ENCODE measurements at places on chromosomes 11 and 22.

GRCh38 chr22:42957958-42958357 is 57.0 kb downstream of the PACSIN2 start:
- no peak for DNase-seq

DNA sequence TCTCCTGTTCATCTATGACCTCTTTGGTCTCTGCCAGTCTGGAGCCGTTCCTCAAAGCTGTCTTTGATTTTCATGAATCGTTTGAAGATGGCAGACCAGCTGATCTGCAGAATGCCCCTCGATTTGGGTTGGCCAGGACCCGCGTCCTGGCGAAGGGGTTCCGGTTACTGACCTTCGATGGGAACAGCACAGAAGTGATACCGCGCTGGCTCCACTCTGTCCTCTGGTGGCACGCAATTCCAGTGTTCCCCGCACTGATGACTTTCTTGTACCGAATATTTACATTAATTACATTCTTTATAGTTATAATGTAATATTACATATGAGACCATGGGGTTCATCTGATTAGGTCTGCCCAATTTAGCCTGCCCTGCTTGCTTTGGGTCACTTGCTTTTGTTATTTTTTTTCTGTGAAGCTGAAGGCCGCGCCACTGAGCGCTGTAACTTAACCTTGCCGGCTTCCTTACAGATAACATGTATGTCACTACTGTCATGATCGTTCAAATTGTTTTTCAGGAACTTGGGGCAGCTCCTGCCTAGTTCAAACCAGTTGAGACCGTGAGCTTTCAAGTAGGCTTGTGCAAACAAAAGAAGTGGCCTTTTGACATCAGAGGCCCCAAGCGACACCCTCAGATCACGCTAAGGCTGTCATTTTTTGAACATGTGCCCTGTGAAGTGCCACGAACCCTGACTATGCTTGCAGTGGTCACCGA is 4.1 kb upstream of the USP18 start:
- DNase-seq, result no peak

GRCh38 chr11:82907371-82907770 is 5.8 kb downstream of the DDIAS start:
- no peak for DNase-seq

DNA sequence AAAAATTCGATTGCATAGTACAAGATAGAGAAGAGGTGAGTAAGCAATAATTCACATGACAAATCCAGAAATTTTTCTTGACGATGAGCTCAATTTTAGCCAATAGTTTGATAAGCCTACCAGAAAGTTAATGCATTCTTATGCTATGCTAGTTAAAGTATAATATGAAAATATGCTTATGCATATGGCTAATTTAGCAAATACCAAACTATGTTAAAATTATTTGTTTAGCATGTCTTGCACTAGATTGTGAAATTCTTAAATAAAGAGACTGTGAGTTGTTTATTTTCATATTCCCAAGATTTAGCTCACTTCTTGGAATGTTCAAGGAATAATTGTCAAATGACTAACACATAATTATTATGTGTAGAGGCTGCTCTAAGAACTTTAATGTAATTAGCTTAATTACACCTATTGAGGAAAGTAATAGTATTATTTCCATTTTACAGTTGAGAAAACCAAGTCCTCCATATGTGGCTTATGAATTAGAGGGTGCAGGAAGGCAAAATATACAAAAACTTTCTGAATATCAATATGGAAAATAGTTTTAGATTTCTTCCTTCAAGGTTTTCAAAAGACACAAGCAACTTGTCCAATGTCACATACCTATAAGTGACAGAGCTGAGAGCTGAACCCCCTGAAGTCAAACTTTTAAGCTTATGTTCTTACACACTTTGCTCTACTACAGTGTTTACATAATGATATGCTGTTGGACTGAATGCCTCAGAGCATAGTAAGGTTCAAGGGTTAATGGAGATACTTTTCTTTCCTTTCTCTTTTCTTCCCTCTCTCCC is 45.9 kb upstream of the ARHGAP20 start:
- no peak for DNase-seq

DNA sequence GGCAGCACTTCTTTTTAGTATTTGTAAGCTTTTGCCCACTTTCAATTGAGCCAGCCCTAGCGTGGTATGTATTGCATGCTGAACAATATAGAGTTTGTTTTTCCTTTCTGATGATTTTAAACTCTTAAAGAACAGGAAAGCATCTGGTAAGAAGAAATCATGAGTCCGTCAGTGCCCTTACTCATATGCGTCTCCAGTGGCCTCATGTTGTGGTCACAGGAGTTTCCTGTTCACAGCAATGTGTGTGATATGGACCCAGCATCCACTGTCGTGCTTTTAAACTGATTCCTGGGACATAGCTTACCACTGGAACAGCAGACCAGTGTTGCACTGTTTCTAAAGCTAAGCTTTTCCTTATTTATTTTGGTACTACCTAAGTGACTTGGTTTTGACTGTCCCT is 40.1 kb downstream of the BID start:
- DNase-seq, result no peak

DNA sequence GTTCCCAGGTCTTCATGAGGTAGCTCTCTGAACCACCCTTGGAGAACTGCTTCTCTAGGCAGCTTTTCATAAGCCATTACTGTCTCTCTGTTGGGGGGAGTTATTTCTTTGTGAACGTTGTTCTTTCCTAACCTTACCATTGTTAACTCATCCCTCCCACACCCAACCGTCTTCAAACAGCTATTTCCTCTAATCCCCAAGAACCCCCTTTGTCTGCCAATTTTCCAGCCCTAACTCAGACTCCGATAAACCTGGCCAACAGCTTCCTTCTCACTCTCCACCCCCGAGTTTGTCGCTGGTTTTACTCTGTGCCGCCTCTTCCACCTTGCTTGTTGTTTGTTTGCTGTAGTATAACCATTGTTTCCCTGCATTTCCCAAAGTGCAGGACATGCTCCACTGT is 131.5 kb downstream of the CCDC34 start:
- DNase-seq, result no peak

DNA sequence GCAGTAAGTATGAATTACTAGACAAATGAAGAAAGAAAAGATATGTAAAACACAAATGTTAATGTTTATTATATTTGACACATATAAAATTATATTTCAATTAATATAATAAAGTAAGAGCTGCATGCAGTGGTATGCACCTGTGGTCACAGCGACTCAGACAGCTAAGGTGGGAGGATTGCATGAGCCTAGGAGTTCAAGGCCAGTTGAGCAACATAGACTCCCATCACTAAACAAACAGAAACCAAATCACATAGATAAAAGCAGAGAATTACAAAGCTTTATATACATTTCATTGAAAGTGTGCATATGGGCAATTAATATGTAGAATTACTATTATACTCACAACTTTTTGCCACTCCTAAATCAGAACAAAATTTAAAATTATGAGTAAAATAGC is 70.0 kb upstream of the HTATIP2 start:
- DNase-seq, result no peak

DNA sequence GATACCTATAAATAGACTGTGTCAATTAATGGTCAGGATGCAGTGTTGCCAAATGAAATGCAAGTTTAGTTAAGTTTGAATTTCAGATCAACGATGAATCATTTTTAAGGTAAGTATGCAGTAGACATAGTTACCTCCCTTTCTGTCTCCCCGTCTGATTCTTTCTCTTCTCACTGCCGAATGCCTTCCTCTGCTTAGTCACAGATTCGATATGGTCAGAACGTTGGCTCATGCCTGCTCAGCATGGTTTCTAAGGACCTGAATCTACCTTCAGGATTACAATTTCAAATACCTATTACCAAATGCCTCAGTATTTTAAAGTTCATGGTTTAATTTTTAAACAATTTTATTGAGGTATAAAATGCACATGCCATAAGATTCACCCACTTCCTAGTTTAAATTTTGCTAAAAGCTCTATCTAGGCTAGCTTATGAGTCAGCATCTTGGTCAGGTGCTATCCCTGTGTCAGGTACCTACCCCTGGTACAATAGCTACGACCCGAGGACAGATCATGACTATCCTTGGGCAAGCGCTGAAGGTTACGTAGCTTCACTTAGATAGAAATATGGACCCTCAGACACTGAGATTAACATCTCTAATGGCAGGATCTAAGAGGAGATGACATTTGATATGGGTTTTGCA is 78.2 kb upstream of the SPON1 start:
- DNase-seq, result no peak

DNA sequence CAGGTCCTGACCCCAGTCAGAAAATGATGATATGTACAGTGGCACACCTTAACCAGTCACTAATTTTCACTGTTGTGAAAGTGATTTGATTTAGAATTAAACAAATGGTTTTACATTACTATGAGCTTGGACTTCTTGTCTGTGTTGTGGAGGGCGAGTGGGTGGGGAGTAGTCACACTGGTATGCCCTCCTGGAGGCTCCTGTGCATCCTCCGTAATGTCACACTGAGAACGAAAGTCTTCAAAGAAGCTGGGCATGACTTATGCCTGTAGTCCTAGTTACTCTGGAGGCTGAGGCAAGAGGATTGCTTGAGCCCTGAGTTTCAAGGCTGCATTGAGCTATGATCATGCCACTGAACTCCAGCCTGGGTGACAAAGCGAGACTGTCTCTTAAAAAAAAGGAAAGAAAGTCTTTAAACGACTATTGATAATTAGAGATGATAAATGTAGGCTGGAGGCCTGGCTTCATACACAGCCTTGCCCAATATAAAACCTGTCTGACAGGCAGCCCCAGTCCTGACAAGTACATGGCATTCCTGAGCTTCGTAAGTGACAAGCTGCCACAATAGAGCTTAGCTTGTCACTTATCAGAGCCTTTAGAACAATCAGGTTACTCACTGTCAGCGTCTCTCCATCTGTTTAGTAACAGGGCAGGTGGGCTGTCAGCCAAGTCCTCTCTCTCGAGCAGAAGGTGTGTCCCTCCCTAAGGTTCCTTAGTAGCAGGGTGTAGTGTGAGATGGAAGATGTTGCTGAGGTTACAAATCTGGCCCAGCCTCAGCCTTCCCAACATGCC is 5.0 kb upstream of the LIMK2 start:
- DNase-seq, result no peak

DNA sequence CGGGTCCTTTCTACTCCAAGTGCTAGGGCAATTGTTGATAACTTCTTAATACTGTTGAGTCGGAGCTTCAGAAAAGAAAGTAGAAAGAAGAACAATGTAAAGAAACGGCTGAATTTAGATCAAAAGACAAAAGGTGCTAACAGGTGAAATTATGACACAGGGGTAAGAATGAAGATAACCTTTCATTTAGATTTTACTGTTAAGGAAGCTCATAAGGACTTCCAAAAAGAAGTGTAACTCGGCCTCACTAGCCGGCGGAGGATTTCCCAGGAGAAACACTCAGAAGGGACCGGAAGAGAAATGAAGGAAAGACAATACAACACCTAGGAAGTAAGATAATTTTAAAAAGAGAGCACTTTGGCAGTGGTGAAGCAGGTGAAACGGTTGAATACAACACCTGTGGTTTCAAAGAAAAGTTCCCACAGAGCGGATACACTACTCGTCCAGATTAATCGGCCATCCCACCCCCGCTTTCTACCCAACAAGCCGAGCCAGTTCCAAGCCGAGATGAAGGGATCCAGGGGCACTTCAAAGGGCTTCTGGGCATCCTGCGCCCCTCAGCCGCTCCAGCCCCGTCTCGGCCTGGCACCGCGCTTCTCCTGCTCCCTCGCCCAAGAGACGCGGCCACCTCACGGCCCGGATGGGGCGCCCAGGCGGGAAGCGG is 737 bp downstream of the PPP2R1B start:
- DNase-seq, result no peak

Data from SK-MEL-5 (cell line).